ENCODE measurements at places on chromosomes 7 and 10.

DNA sequence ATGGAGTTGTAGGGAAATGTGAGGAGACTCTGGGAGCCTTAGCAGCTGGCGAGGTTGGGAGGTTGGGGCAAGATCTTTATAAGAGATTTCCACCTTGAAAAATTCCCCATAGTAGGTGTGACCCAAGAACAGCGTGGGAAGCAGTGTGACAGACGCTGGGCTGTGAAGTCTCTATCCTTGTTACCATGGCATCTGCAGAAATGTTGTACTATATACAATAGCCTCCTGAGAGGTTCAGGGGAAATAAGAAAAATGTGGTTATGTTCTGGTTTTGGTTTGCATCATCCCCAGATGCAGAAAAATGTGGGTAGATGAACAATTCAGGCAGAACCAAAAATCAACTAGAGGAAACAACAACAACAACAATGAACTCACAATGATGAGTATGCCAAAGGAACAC lies 498.6 kb downstream of the SH2D4B start:
- no peaks in the 10 kb centered on the region for H3K27me3 ChIP-seq
- H3K27ac ChIP-seq = no peak overlapping the region
- H3K36me3 ChIP-seq = no peaks in the 10 kb centered on the region
- no peak overlapping the region for H3K4me3 ChIP-seq
- no peaks in the 10 kb centered on the region for H3K4me1 ChIP-seq

DNA sequence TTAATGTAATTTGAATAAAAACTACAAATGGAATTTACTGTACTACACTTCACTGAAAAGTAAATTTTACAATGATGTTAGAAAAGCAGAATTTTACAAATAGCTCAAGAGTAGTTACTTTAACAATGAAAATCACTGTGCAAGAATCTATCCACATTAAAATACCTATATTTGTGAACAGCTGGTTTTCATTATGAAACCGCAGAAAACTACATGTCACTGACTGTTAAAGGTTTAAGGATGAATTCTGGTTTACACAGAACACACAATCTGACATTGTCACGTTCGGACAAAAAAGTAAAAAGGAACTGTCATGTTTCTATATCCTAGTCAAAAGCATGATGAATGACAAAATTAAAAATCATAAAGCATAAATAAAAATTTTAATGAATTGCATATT lies 415.3 kb upstream of the PRKCQ start:
- no peak overlapping the region for H3K4me3 ChIP-seq
- H3K27me3 ChIP-seq = no peaks in the 10 kb centered on the region
- no peak overlapping the region for H3K27ac ChIP-seq
- peaks cover 4% of the 10 kb centered on the region for H3K4me1 ChIP-seq

DNA sequence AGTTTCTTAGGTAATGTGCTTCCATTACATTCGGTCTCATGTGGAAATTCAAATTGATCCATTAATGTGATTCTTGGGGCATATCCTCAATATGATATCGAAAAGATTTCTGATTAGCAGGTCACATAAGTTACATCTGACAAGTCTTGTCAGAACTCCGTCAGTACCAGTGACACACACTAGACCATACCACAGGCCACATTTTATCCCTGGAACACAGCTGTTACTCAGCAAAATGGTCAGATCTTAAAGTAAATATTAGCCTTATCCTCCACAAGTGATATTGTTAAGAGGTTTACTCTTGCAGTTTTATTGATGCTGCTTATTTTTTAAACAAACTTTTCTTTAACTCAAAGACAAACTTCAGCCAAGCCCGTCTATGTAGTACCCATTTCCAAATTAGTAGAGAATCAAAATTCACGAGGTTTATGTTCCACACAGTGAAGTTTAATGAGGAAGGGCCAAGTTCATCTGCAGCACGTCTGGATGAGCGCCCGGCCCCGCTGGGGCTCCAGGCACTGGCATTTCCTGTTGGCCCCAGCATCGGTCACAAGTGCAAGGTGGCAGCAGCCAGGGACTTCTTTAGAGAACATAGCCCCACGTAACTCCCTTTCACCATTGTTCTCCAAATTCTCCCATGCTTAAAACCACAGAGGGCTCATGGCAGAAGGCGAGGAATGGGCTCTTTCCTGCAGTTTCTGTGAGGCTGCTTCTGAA lies 132.2 kb downstream of the VIPR2 start:
- no peak for DNase-seq
- no peaks in the 10 kb centered on the region for H3K4me1 ChIP-seq
- H3K36me3 ChIP-seq = no peaks in the 10 kb centered on the region
- H3K27ac ChIP-seq = no peak overlapping the region

DNA sequence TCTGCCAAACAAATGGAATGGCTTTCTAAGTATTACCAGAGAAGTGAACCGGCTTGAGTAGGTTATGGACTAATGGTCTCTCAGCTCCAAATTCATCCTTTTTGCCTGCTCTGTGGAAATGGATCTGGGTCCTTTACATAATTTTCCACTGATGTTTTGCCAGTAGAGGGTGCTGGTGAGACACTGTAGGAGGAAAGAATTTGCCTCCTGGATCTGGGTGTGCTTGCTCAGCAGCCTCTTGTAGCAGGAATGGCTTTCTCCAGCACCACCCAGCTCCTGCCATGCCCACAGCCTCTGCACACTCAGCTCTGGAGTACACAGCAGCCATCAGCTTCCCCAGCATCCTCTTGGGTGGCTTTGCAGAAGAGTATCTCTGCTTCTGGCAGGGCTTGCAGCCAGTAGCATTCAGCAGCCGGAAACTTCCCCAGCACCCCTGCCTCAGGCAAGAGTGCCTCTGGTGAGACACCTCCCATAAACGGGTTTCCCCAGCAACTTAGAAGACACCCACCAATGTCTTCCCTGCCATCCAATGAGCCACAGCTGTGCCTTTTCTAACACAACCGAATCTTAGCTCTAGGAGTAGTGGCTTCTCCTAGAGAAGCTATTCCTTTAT lies 235.0 kb upstream of the PLPP4 start:
- no peak overlapping the region for H3K4me3 ChIP-seq
- no peak for DNase-seq
- no peaks in the 10 kb centered on the region for H3K27me3 ChIP-seq

DNA sequence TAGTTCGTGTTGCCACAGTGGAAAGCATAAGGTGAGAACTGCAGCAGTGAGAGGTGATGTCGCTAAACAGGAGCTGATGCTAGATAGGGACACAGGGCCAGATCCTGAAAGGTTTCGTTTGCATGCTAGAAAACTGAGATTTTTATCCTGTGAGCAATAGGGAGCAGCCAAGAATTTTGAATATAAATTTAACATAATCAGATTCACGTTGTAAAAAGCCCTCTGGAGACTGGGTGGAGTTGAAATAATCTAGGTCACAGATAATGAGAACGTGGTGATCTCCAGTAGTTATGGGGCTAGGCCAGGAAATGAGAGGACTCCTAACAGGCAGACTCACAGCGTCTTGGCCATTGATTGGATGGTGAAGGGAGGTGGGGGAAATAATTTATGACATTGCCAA lies 92.1 kb upstream of the IMMP2L start:
- no peak for DNase-seq
- H3K4me1 ChIP-seq = no peaks in the 10 kb centered on the region
- no peaks in the 10 kb centered on the region for H3K27me3 ChIP-seq
- no peaks in the 10 kb centered on the region for H3K36me3 ChIP-seq

- peak overlapping the region; percentile 80 for H3K27ac ChIP-seq
- peak overlapping the region; percentile 27 for H3K4me3 ChIP-seq
- no peaks in the 10 kb centered on the region for H3K27me3 ChIP-seq
- H3K4me1 ChIP-seq = peaks cover 99% of the 10 kb centered on the region
- peak; percentile 41 for DNase-seq
Measured at GRCh38 chr10:124732931-124733570, 11.1 kb downstream of the FAM53B start.
